ENCODE measurements at places on chromosomes 5 and 9.

GRCh38 chr5:67020096-67020615 lies 176.4 kb downstream of the CD180 start:
- DNase-seq: no peak

DNA sequence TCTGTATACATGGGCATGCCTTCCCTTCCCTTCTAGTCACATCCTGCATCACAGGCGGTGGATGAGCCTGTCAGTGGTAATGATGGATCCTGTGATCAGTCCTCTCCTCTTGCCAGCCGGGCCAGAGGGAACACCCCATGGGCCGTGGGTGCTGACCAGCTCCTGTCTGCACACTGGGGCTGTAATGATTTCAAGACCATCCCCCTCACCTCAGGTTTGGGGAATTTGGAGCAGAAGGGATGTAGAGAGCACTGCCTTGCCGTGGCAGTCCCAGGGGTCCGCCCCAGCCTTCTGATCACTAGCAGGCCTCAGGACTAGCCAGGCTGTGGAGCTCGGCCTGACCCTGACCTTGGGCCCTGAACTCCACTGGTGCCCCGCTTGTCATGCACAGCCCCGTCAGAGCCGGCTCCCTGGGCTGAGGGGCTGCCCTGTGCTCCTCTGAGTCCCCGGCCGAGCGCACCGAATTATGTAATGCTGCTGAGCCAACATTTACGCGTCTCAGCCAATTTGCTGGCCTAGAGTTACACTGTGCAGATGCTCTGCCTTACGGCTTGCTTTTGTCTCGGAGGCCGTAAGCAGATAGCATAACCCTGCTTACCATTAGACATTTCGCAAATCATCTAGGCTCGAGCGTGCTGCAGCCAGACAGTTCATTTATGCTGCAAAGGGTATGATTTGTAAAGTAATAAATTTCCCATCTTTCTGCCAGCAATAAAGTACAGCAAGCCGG lies 155.3 kb downstream of the MACROH2A1 start:
- DNase-seq: no peak

DNA sequence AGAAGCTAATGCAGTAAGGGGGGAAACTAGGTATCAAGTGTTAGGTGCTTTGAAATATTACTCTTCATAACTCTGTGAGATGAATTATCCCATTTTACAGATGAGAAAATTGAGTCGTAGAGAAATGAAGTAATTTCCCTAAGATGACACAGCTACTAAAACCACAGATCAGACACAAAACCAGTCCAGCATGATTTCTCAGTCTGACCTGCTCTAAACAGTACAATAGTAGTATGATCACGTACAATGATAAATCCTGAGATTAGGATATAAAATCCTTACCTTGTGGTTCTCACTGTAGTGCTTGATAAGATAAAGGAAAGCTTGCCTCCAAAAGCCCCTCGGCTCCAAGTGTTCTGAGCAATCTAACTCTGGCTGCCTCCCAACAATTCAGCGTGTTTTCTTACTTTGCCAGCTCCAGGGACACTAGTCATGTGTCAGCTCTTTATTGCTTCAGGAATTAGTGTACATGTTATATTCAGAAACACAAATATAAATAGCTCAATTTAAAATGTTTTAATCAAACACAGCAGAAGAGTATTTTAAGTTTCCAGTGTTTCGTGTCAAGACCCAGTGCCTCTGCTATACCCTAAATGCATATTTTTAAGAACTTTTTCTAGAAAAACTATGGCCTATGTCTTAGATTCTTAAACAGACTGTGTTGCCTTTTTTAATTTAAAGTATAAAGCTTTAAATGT lies 243.6 kb downstream of the DENND1A start:
- DNase-seq: no peak

- DNase-seq: no peak
Measured at GRCh38 chr5:146179696-146180095, 2.8 kb downstream of the LARS1 start.

DNA sequence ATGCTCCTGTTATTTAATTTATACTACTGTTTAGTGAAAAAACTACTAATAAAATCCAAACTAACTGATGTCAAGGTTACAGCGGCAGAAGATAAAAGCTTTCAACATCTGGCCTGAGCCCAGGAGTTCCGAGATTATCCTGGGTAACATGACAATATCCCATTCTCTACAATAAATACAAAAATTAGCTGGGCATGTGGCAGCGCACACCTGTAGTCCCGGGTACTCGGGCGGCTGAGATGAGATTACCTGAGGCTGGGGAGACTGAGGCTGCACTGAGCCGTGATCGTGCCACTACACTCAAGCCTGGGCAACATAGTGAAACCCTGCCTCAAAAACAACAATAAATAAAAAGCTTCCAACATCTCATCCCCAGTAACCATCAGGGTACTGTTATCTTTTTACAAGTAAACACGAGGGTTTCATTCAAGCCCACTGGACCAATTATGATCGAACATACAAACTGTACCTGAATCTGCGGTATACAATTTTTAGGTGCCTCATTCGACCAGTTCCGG lies 1.3 kb downstream of the RPL37 start:
- DNase-seq: no peak
